ENCODE measurements at places on chromosomes 11 and 22.

GRCh38 chr22:45537734-45538181, 35.1 kb downstream of the FBLN1 start:
- DNase-seq: peak; percentile 6

GRCh38 chr22:48944751-48945620, 882.7 kb downstream of the BRD1 start:
- DNase-seq: no peak

DNA sequence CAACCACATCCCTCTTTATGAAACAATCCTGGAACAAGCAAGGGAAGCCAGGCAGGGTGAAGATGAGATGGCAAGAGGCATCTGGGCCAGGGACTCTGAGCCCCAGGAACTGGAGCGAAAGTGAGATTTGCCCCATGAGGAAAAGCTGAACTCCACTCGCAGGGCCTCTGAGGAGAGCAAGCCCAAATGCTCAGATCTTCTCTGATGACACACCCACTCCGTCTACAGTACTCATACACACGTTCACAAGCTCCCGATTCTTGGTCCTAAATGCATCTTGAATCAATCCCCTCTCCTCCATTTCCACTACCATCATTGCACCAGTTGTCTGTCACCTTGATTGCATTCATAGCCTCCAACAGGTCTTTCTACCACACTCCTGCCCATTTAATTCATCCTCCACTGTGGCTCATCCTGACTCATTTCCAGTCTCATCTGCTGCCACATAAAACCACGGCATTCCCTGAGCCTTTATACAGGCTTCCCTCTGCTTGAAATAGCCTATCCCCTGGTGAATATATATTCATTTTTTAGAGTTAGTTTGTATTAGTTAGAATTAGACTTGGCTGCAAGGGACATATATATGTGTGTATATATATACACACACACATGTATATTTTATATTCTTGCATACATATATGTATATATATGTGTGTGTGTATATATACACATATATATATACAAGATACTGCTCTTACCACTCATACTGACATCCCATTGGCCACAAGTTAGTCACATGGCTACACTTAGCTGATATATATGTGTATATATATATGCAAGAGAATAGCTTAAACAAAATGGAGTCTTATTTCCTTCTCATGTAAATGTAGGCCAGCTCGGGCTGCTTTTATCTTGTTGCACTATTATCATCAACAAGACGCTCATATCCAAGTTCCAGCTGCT, 1.4 kb upstream of the APOA5 start:
- DNase-seq: no peak

- peak; percentile 44 for DNase-seq
These were observed 564 bp downstream of the THAP12 start for GRCh38 chr11:76380159-76380976.

GRCh38 chr22:47115921-47116320, 353.5 kb downstream of the TBC1D22A start:
- DNase-seq: no peak

DNA sequence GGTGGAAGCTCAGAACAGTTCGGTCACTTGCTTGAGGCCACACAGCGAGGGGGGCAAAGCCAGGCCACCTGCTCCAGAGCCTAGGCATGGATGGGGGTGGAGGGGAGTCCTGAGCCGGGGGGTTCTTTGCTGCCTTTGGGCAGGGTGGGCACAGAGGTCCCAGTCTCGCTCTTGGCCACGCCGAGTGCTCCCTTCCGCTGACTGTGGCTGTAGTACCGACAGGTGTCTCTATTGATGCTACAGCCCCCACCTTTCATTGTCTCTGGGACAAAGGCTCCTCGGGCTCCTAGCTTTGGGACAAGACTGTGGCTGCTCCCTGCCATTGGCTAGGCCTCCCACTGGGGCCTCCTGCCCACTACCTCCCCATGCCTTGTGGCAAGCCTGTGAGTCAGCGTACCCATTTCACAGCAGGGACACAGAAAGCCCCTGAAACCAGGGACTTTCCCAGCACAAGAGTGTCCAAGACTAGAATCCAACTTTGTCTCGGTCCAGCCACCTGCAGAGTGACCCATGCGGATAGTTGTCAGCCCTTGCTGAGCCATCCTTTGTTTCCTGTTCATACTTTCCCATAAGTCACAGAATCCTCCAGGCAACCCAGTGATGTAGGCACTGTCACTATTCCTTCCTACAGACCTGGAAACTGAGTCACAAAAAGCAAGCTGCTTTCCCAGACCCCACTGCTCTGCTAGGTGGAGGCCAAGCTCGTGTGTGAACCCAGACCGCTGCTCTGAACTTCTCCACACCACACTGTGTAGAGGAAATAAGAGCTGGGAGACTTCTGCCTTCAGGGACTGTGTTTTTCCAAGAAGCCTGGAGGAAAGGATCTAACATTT, 17.2 kb downstream of the MYEOV start:
- DNase-seq: no peak

DNA sequence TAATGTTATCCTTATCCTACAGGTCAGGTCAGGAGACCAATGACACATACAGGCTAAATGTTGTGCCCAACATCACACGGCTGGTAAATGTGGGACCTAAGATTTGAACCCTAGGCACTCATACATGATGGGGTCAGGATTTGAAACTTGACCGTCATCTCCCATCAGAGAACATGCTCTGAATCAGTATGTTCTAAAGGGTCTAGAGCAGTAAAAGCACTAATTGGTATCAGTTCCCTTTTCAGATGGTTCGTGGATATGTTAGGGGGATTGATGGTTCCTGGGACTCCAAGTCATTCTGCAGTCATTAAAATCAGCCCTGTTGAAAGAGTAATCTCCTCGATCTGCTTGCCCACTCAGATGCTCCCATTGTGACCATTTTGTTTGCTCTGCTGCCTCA, 65.5 kb downstream of the BMAL1 start:
- no peak for DNase-seq

DNA sequence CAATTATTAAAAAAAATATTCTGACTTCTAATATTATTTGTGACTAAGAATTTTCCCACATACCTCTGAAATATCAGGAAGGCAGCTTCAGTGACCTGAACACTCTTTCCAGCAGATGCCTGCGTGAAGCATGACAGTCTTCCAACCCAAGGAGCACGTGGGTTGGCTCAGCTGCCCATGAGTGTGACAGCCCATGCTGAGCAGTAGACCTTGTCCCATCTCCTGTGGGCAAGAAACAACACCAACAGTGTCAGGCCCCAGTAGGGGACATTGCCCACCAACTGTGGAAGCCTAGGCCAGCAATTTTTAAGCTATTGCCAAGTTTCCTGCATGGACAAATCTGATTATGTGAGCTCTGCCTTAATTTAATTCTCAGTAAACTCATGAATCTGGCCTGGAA, 66.4 kb upstream of the OLFML1 start:
- no peak for DNase-seq

GRCh38 chr22:29473001-29473400, 7.0 kb upstream of the NEFH start:
- no peak for DNase-seq

GRCh38 chr11:47863189-47863897, 15.2 kb upstream of the NUP160 start:
- peak; percentile 27 for DNase-seq

DNA sequence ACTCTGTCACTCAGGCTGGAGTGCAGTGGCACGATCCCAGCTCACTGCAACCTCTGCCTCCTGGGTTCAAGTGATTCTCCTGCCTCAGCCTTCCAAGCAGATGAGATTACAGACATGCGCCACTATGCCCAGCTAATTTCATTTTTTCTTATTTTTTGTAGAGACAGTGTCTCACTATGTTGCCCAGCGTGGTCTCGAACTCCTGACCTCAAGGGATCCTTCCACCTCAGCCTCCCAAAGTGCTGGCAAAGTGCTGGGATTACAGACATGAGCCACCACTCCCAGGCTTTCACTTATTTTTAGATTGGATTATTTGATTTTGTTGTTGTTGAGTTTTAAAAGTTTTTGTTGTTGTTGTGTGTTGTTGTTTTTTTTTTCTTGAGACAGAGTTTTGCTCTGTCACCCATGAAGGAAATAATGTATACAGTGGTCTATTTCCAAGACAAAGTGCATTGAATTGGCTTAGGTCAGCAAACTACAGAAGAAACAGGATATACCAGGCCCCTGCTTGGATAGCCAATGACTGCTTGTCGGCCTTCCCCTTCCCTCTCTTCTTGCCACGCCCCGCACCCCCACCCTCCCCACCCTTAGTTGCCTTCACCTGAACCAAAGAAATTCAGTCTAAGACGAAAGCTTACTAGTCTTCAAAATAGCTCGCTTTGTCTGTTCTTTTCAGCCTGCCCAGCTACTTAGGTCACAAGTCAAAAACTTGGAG, 91.8 kb upstream of the CLDN5 start:
- no peak for DNase-seq

GRCh38 chr22:32836280-32837123, 35.0 kb downstream of the TIMP3 start:
- DNase-seq: peak; percentile 22

DNA sequence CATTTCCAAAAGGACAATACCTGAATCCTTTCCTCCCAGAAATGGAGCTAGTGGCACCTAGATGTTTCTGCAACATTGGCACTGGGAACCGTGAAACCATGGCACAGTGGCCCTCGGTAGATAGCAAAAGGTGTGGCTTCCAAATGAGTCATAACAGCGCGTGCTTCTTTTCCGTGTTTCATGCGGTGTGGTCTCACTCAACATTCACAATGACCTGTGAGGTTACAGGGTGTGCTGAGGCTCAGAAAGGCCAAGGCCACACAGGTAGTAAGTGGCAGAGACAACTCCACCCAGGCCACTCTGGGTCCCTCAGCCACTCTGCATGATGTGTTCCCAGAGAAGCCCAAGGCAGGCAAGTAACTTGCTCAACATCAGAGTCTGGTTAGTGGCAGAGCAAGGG, 67.4 kb downstream of the TP53I11 start:
- DNase-seq: no peak

DNA sequence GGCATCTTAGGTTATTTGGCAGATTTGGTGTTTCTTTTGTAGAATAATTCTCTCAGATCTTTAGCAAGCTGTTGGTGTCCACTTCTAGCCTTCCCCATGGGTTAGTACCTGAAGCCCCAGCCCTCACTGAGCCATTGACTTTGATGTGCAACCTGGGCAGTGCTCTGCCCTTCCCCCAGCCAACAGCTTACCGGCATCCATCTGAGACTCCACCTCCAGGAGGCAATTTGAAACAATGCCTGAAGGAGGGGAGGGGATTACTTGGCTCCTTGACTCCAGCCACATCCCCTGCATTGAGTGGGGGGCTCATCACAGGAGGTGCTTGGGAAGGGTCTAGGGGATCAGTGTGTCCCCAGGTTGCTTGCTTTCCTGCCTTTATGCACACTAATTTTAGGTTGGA, 114.8 kb downstream of the TRIM29 start:
- DNase-seq: peak; percentile 32

DNA sequence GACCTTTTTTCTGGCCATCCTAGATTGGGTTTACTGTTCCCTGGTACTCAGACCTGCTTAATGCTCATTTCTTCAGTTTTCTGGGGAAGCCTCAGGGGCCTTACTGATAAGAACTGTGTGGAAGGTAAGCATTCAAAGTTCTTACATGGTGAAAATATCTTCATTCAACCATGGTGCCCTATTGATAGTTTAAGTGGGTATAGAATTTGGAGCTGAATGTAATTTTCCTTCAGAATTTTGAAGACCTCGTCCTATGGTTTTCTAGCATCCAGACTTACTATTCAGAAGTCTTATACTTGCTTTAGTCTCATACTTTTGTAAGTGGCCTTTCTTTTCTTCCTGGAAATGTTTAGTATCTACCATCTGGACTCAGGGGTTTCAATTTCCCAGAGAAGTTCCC, 75.7 kb downstream of the CDKN1C start:
- DNase-seq: no peak

DNA sequence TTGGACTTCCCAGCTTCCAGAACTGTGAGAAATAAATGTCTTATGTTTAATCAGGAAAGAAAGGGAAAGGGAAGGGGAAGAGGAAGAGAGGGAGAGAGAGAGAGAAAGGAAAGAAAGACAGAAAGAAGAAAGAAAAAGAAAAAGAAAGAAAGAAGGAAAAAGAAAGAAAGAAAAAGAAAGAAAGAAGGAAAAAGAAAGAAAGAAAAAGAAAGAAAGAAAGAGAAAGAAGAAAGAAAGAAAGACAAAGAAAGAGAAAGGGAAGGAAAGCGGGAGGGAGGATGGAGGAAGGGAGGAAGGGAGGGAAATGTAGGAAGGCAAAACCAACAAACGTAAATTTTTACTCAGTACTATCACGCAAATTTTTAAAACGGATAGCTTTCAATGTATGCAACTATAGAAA, 2281.8 kb downstream of the LRRC4C start:
- no peak for DNase-seq

GRCh38 chr11:13699041-13699440, 30.6 kb downstream of the FAR1 start:
- no peak for DNase-seq

- DNase-seq: no peak
These were observed 132.9 kb upstream of the ZBED5 start for GRCh38 chr11:10990637-10991193.

DNA sequence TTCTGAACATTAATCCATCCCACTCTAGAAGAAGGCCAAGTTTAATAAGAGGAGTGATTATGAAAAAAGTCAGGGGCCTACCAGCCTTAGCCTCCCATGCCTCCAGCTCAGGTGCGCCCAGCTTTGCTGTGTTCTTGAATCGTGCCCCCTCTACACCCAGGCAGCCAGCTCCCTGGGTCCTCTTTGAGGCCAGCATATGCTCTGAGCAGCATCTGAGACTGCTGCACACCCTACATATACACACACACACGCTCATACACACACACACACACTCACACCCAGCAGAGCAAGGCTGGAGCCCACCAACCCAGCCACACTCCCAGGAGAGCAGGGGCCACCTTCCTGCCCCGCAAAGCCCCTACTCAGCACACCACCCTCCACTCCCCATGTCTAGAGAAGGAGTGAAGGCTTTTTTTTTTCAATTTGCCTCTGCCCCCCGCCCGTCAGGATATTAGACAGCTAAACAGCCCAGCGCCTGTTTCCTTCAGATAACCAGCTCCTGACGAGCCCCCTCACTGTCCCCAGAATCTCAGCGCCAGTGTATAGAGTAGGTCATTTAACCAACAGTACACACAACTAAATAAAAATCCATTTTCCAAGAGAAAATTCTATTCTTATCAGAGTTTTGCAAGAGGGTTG, 121.6 kb downstream of the BUD13 start:
- DNase-seq: no peak

DNA sequence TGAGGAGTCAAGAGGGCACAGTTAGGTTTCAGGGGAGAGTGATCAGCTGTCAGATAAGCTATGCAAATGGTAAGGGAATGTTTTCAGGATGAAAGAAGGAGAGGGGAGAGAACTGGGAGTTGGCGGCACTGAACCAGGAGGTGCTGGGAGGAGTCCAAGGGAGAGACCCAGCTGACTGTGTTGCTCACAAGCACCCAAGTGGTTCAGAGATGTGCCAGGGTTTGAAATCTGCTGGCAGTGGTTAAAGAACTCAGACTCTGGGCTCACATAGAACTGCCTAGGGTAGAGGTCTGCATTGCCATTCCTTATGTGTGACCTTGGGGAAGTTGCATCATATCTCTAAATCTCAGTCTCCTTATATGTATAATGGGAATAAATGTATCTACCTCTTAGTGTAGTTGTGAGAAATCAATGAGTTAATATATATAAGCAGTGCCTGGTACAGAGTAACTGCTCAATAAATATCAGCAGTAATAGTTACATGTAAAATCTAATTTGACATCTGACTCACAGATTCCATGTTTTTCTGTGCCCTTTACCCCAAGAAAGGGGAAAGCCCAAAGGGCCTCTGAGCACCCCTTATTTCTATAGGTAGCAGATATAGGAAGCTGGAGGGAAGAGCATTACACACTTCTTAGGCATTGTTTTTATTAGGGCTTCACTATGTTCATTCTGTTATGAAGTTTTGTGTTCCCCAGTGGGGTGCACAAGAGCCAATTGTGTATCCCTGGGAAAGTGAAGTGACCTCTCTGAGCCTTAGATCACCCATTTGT, 66.9 kb upstream of the SESN3 start:
- no peak for DNase-seq

GRCh38 chr11:1948389-1948788, 1.3 kb downstream of the MRPL23 start:
- no peak for DNase-seq

All from NCI-H82 (cell line).